ENCODE measurements at places on chromosomes 12 and 14.
A peak's percentile ranks its signal among the peaks of the same experiment; 100 is the strongest.

GRCh38 chr14:98120831-98121464 lies 1151.0 kb downstream of the BCL11B start:
- DNase-seq = no peak

DNA sequence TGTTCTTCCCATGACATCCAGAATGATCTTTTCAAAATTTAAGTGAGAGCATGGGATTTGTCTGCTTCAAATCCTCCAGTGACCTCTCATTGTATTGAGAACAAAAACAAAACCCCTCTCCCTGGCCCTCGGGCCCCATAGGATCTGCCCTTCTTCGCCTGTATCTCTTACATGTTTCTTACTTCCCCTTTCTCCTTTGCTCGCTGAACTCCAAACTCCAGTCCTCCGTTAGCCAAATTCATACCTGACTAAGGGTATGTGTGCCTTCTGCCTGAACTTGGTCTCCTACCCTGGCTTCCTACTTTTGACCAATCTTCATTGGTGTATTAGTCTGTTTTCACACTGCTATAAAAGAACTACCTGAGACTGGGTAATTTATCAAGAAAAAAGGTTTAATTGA lies 13.2 kb upstream of the TSPAN11 start:
- no peak for DNase-seq

GRCh38 chr14:72649603-72650227 lies 244.2 kb downstream of the DPF3 start:
- DNase-seq = no peak

- no peak for DNase-seq
Measured at GRCh38 chr14:70988452-70988851, 81.2 kb downstream of the PCNX1 start.

DNA sequence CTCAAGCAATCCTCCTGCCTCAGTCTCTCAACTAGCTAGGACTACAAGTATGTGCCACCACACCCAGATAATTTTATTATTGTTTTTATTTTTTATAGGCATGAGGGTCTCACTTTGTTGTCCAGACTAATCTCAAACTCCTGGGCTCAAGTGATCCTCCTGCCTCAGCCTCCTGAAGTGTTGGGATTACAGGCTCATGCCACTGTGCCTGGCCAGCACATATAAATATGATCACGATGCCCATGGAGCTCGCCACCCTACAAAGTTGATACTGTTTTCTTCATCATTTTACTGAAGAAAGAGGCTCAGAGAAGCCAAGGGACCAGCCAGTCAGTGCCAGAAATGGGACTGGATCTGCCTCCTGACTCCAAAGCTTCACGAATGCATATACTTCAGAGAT lies 53.1 kb downstream of the NFKBIA start:
- DNase-seq = no peak

DNA sequence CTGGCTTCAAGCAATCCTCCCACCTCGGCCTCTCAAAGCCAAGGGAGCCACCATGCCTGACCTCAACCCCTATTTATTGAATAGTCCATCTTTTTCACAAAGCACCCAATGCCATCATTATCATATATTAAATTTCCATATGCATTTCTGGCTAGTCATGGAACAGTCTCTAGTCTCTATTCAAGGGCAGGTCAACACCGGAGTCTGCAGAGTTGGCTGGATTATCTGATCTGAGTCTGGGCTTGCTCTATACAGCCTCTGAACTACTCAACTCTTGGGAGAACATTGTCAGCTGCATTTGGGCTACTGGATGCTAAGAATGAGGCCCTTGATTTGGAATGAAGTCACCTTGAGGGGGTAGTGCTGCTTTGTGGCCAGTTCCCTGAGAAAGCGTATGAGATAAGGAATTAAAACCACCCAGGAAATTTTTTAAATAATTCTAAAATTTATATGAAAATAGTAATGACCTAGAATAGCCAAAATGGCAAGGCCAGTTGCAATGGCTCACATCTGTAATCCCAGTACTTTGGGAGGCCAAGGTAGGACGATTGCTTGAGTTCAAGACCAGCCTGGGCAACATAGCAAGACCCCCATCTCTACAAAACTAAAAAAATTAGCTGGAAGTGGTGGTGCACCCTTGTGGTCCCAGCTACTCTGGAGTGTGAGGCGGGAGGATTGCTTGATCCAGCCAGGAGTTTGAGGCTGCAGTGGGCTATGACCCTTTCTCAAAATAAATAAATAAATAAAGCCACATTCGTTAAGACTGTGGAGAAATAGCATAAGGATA lies 6.9 kb upstream of the NAA25 start:
- no peak for DNase-seq

DNA sequence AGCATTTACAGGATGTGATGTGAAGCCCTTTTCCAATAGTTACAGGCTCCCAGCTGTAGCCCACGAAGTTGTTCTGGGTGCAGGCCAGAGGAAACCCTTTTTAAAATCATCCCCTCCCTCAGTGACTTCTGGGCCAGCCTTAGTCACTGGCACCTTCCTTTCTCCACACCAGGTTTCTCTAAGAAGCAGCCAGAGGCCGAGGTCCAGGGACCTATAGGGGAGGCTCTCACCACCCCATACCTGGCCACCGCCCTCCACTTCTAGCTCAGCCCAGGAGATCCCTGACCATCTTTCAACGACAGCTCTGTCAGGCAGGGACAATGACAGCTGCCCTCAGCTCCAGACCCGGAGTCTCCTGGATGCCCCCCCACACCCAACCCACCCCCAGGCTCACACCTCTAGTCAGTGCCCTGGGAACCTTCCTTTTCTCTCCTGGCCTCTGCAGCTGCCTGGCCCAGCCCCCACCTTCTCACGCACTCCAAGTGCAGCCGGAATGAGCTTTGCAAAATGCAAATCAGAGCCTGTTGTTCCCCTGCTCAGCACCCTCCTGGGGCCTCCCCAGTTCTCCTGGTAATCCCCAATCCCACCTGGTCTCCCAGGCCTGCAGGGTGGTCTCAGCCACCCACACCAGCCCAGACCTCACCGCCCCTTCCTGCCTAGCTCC lies 46.7 kb downstream of the TESC start:
- DNase-seq = no peak

GRCh38 chr12:93348575-93349435 lies 28.9 kb upstream of the NUDT4 start:
- DNase-seq = peak; percentile 24

GRCh38 chr14:68797121-68797670 lies 4.3 kb upstream of the ZFP36L1 start:
- no peak for DNase-seq

- DNase-seq = peak; percentile 66
Measured at GRCh38 chr14:79278798-79279644, 932.3 kb downstream of the DIO2 start.

DNA sequence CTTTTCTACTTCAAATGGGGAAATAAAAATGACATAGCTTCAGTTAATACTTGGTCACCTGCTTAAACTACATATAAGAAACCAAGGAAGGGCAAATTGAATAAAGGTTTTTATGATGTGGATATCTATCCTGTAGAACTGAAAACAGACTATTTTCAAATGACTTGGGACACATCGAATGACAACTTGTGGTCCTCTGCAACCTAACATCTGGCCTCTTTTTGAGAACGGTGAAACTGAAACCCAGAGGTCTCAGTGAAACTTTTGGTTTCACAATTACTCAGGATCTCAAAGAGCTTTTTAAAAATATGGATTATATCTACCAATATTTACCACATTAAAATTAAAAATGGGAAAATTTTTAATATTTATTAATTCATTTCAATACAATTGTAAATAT lies 65.2 kb downstream of the PPP2R5E start:
- DNase-seq = no peak

GRCh38 chr14:69611172-69612013 lies at the start of gene SUSD6:
Gene SUSD6, plus strand, starts transcription at chr14:69611596. Its CDS starts 46,997 bp downstream, at chr14:69658593.
- peak; percentile 91 for DNase-seq

- no peak for DNase-seq
Measured at GRCh38 chr14:69850086-69850735, 29.0 kb upstream of the SMOC1 start.

DNA sequence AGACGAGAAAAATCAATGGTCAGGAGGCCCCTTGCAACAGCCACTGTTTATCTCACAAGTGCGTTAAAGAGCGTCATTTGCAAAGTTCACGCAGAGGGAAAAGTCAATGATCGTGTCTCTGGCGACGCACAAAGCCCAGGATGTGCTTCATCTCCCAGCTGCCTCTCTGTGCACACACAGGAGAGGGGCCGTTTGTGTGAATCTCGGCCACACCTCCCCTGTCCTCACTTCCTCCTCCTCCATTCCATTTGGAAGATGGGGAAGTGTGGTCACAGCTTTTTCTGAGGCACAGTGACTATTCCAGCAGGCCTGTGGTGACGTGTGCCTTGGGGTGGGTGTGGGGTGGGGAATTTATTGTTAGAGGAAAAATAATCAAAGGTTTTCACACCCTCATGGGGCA lies 90.4 kb downstream of the RBM19 start:
- no peak for DNase-seq

GRCh38 chr14:92513966-92514843 lies 624 bp downstream of the RIN3 start:
- DNase-seq = no peak

DNA sequence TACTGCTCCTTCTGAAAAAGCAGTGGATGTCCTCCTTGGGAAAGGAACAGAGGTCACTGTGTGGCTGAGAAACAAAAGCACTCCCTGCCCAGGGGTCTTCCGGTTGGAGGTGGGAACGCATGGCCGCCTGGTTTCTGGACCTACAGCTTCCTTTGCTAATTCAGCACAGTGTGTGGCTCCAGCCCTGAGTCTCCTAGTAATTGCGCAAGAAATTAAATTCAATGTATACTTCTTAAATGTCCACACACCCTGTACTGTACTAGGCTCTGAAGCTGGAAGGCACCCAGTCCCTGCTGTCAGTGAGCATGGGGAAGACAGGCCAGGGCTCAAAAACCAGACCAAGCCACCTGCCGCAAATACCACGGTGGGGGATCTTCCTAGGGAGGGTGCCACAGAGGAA lies 13.4 kb downstream of the SLC24A4 start:
- DNase-seq = no peak

- DNase-seq = no peak
Measured at GRCh38 chr12:4011597-4011996, 138.4 kb upstream of the PARP11 start.

GRCh38 chr14:105414456-105415371 lies 4.9 kb upstream of the MTA1 start:
- DNase-seq = peak; percentile 79

DNA sequence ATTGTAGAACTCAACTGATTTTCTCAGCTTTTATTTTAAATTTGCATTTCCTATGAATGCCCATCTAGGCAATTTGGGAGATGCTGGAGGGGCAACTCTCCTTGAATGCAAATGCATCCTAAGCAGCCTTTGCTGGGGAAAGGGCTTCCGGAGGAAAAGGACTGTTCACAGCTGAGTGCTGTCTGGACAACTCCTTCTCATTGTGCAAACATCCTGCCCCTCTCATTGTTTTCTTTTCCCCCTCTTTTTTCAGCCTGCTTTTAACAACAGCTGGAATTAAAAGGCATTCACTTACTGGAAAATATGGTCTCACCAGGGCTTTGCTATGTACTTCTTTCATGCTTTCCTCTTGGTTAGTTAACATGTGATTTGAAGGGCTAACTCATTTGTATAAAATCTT lies 397.8 kb downstream of the FUT8 start:
- DNase-seq = no peak

DNA sequence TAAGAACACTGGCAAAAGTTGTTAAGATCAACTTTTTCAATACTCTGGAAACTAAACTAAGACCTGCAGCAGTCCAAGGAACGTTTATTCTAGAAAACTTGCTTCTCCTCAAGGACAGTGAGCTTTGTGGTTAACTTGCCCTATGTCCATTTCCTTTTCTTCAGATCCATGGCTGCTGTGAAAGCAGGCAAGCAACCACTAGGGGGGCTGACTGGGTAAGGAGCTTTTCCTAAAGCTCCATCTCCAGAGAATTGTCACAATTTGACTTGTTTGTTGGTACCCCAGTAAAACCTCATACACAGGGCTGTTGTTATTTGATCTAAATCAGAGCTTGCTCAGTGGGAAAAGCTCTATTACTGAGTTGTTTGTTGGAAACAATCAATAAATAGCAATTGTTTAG lies 10.1 kb upstream of the RPL10L start:
- DNase-seq = peak; percentile 1

DNA sequence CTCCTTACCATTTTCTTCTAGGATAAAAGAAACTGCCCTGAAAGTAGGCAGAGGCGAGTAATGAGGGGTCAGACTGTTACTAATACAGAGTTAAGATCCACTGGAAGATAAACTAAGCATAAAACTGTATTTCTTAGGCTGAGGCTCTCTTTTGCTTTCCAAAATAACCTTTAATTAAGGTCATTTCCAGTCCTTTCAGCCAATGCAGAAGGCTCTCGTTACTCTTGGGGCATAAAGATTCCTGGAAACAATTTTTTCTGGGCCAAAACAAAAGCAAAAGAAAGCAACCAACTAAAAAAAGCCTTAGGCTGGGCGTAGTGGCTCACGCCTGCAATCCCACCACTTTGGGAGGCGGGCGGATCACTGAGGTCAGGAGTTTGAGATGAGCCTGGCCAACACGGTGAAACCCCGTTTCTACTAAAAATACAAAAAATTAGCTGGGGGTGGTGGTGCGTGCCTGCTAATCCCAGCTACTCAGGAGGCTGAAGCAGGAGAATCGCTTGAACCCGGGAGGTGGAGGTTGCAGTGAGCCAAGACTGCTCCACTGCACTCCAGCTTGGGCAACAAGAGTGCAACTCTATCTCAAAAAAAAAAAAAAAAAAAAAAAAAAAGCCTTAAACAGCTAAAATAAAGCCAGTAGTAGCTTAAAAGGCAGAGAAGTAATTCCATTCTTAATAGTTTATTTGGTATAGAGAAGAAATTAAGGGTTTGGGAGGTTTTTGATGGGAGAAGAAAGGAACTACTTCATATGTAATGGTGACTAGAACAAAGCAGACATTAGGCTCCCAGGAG lies 68.9 kb upstream of the STAC3 start:
- DNase-seq = no peak

GRCh38 chr12:65703176-65703575 lies 121.1 kb upstream of the HMGA2 start:
- no peak for DNase-seq

Measured in midbrain (tissue), 1 donor.